Fibroblast of skin of right quadriceps (primary cell): ENCODE measurements at places on chromosomes 1 and 21.

DNA sequence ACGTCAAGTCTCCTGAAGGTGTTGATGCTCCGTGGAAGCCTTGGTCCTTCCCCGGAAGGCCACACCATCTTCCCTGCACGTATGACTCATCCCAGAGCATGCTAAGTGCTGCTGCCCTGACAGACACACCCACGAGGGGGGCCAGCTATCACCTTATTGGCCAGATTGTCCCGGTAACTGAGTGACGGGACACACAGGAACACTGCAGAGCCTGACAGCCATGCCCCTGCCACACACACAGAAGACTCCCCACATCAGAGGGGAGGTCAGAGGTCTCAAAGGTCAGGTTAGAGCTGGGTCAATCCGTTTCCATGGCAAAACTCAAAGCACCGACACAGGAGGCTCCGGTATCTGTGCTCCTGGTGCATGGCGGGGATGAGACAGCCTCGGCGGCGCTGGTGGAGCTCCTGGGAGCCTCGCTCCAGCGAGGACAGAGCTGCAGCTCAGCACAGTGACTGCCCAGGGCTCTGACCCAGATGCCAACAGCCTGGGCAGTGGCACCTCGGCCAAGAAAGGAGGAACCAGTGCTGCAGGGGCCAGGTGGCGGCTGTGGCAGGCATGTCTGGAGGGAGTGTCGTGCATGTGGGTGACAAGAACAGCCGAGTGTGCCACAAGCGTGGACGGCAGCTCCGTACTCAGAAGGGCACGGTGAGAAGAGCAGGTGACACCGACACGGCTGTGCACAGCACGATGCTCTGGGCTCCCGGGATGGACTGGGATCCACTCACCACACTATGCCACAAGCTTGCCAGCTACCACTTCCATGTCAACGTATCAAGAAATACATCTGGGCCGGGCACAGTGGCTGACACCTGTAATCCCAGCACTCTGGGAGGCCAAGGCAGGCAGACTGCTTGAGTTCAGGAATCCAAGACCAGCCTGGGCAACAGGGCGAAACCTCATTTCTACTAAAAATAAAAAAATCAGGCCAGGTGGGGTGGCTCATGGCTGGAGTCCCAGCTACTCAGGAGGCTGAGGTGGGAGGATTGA, 14.8 kb upstream of the TMEM240 start:
- peak; percentile 70 for DNase-seq

DNA sequence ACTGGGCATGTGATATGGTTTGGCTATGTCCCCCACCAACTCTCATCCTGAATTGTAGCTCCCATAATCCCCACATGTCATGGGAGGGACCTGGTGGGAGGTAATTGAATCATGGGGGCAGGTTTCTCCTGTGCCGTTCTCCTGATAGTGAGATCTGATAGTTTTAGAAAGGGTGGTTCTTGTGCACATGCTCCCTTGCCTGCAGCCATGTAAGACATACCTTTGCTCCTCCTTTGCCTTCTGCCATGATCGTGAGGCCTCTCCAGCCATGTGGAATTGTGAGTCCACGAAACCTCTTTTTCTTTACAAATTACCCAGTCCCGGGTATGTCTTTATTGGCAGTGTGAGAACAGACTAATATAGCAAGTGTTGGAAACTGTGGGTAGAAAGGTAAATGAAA, 99.5 kb upstream of the HMCN1 start:
- DNase-seq, result no peak

GRCh38 chr1:224929335-224930237, at the start of gene DNAH14:
DNAH14 (plus strand) TSS chr1:224929675; CDS start chr1:224952703, 23,028 bp downstream.
- peak; percentile 54 for DNase-seq

- no peak for DNase-seq
These were observed 435 bp downstream of the ILF2 start for GRCh38 chr1:153670257-153670858.

DNA sequence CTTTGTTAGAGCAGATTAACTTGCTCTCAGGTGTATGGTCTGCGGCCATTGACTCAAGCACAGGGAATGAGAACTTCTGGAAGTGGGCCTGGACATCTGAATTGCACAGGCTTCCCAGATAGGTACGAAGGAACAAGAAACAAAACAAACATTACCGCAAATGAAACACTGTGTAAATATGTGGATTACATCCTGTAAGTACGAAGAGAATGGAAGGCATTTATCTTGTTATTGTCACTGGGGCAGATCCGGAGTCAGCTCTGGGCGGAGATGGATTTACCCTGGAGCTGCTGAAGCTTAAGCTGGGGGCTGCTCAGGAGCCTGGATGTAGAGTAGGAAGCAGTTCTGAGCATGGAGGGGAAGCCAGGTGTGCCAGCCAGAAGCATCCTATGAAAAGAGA, 6.8 kb downstream of the HES2 start:
- DNase-seq, result no peak

GRCh38 chr1:3907031-3907534, 7.0 kb upstream of the C1orf174 start:
- no peak for DNase-seq

DNA sequence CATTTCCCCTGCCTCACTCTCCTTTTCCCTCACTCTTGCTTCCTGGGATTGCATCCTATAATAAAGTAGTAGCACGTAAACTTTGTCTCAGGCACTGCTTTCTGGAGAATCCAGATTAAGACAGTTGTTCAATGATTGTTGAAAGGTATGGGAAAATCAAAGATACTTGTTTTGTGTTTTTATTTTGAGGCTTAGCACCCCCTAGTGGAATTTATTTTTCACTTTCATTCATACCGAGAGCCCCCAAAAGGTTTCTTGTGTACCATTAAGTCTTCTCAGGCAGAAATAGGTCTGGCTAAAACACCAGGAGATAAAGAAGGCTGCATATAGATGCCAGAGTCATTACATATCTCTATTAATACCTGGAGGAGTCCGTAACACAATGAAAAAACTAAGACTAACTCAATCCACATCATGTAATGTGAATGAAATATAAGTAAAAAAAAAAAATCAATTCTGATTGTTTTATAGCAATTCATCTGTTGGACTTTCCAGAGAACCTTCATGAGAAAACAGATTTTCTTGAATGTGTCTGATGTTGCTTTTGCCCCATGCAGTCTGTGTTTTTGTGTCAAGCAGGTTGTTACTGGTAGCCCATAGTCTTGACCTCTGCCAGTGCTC, 103.5 kb downstream of the RPE65 start:
- DNase-seq, result peak; percentile 30

DNA sequence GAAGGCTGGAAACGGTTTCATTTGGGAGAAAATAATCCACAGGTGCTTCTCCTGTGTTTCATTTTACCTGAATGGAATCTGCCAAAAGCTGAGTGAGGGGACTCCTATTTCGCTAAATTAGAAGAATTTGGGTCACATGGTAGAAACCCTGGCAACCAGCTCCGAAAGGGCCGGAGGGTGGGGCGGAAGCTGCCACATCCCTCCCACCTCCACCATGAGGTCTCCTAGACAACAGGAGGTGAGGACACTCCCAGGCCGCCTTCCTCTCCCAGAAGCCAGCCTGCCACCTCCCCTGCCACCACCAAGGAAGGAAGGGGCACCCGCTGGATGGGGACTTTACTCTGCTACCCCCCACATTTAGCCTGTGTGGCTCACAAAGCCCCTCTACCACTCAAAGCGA, 199.9 kb upstream of the ZC3H12A start:
- DNase-seq, result no peak

- no peak for DNase-seq
These were observed 82.1 kb upstream of the ARHGAP29 start for GRCh38 chr1:94319319-94320102.

DNA sequence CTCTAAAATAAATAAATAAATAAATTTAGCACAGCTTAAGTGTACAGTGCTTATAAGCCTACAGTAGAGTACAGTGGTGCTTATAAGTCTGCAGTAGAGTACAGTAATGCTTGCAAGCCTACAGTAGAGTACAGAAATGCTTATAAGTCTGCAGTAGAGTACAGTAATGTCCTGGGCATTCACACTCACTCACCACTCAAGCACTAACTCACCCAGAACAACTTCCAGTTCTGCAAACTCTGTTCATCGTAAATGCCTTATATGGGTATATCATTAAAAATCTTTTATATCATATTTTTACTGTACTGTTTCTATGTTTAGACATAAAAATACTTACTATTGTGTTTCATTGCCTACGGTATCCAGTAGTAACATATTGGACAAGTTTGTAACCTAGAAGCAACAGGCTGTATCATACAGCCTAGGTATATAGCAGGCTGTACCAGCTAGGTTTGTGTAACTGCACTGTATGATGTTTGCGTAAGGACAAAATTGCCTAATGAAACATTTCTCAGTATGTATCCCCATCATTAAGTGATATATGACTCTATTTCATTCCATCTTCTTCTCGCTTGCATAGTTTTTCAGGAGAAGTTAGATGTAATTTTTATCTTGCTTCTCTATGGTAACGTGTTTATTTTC, 14.0 kb upstream of the S100B start:
- DNase-seq, result no peak

GRCh38 chr1:151176514-151177045, 799 bp upstream of the TMOD4 start:
- DNase-seq, result no peak

- no peak for DNase-seq
These were observed 190.8 kb downstream of the MATN1 start for GRCh38 chr1:30532621-30533020.

DNA sequence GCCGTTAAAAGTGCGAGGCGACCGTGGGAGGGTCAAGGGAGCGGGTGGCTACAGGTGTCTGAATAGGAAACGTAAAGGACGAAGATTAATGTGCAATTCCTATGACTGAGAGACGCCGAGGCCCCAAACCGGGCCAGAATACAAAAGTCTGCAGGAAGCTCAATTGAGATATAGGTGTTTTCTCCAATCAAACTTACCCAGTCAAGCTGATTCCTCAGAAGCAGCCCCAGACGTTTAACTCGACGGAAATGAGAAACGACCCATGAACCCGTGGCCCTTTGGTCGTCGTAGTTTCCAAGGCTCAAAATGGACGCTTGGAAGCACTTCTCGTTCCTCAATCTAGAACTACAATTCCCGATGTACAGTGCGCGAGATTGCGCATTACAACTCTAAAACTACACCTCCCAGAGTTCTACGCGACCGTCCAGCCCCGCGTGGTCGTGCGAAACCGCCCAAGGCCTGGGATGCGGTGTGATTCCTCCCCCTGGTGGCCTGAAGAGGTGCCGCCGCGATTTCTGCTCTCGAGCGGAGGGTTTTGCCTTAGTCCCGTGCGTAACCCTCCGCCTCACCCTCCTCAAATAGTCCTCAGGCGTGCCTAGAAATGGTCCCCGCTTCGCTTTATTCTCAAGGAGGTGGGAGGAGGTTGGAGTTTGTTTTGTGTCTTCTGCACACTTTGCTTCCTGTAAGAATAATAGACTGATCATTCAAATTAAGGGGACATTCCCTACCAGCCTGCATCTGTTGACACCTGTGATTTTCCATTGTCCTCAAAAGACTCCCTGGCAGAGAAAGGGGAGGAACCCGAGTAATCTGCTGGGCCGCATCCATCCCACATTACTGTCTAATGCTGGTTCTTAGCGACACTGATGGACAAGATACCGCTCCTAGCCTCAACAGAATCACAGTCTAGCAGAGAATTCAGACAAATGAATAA, at the start of gene PAFAH2:
Gene PAFAH2, minus strand, starts transcription at position 236 of the 934 bp plus-strand sequence. CDS start 7,247 bp downstream, outside the sequence.
- peak; percentile 99 for DNase-seq

DNA sequence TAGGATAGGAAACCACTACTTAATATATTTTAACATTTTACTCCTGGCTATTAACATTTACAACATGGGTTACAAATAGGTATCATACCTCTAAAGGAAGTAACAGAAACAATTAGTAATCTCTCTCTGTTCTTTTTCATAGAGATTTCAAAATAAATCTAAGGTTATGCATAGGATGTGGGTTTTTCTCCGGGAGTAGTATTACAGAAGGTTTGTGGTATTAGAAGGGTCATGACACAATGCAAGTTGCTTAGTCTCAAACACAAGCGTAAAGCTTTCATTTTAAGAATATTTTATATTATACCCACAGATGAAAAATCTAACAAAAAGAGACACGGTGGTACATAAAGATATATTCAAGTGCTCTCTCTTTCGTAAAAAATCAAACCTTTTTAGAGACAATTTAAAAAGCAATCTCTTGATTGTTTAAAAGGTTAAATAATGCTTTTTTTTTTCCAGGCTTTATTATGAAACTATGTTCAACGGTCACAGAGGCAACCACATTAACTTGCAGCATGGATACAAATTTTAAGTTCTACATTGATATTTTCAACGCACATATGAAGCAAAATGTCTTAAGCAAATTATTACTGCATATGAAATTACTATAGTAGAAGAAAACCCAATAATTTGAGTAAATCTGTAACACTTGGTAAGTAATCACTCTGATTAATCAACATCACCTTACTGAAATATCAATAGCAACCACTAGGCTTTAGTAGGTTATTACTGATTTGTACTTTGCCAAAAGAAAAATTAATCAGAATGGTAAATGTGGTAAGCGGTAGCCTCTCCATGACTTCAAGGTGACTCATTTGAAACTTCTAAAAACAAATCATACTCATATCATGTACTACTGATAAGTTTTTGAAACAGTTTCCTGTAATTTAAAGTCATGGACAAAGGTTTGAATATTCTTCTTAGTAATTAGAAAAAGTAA, 97.4 kb upstream of the GFI1 start:
- DNase-seq, result peak; percentile 44

- DNase-seq, result no peak
These were observed 12.2 kb downstream of the MSH4 start for GRCh38 chr1:75808921-75809320.

DNA sequence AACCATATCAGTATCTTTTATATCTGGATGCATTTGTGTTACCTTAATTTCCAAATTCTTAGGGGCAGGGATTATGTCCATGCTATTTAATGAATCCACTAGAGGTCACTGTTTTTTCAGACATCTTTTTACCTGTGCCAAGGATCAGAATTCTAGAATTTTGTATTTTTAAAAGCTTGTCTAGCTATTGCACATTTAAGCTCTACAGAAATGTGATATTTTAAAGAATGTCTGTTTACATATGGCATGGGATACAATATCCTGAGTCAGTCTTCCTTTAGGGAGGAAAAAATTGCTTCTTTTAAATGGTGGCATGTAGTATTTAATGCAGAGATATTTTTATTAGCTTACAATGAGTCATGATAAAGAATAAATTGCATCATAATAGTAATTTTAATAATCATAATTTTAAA, 11.3 kb downstream of the RPAP2 start:
- DNase-seq, result no peak

DNA sequence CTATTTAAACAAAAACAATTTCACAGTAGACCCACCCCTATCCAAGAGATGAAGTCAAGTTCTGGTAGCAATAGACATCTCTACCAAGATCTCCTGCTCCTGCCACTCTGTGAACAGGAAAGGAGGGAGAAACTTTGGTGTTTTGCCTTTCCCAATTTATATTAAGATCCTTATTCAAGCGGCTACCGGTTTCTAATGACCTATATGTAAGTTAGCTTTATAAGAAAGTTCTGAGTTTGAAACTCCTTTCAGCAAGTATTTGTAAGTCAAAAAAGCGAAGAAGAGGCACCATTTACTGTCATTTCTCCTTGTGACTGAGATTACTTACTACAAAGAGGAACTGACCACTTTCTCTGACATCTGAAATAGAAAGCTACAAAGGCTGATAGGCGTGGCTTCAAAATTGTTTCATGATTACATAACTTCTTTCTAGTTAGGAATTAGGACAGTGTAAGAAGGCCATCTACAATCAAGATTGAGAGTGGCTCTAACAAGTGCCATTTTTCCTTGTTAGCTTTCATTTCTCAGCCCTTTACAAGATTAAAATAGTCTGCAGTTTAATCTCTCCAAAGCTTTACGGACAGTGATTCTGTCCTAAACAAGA, at the start of gene MNDA:
Gene MNDA, plus strand, starts transcription at position 448 of the 604 bp plus-strand sequence. CDS start 10,803 bp downstream, outside the sequence.
- no peak for DNase-seq

GRCh38 chr21:32197896-32198295, 81.0 kb downstream of the MIS18A start:
- no peak for DNase-seq

GRCh38 chr1:100147875-100148274, 14.9 kb downstream of the TRMT13 start:
- no peak for DNase-seq

GRCh38 chr1:8364528-8365442, 46.9 kb downstream of the SLC45A1 start:
- DNase-seq, result no peak
